Stimulated activated CD8-positive, alpha-beta memory T cell treated with anti-CD3 and anti-CD28 coated beads, Interleukin-4, amount 100 ng/mL, for 1 hour (primary cell): ENCODE measurements at places on chromosomes 7 and 10.

DNA sequence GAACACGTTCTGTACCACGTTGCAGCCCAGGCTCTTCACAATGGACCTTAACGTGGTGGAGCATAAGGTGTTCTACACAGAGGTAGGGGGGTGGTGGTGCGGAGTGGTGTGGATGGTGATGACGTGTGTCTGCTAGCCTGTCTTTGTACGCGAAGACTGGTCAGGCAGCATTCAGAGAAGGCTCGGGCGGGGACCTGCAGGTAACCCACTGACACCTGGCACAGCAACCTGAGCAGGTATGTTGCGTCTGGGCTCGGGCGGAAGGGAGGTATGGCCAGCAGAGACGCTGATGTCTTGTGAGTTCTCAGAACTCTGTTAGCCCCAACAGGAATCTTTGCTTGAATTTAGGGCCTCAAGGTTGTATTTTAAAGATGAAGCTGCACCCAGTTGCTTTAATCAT, 55.0 kb downstream of the TRRAP start:
- DNase-seq, result no peak

- DNase-seq, result no peak
These were observed 24.7 kb upstream of the FEZF1 start for GRCh38 chr7:122329145-122329802.

GRCh38 chr10:51046654-51047053, 27.6 kb upstream of the PRKG1 start:
- DNase-seq, result no peak

- DNase-seq, result no peak
These were observed 86.4 kb downstream of the SNX10 start for GRCh38 chr7:26378016-26378415.

GRCh38 chr7:41451826-41452225, 251.1 kb downstream of the INHBA start:
- DNase-seq, result no peak
